CD4-positive, alpha-beta T cell (primary cell): ENCODE measurements at places on chromosomes 4 and X.
A peak's percentile ranks its signal among the peaks of the same experiment; 100 is the strongest.

- no peaks in the 10 kb centered on the region for H3K4me1 ChIP-seq
- H3K27me3 ChIP-seq, result no peaks in the 10 kb centered on the region
- peaks cover 4% of the 10 kb centered on the region for H3K36me3 ChIP-seq
- no peak for DNase-seq
- H3K27ac ChIP-seq, result no peak overlapping the region
Measured at GRCh38 chr4:26611372-26611771, 27.5 kb downstream of the TBC1D19 start.

GRCh38 chr4:153365003-153365402 is 20.5 kb downstream of the MND1 start:
- no peak overlapping the region for H3K27ac ChIP-seq
- no peaks in the 10 kb centered on the region for H3K36me3 ChIP-seq
- no peaks in the 10 kb centered on the region for H3K27me3 ChIP-seq
- H3K4me1 ChIP-seq, result no peaks in the 10 kb centered on the region
- DNase-seq, result peak; percentile 29

DNA sequence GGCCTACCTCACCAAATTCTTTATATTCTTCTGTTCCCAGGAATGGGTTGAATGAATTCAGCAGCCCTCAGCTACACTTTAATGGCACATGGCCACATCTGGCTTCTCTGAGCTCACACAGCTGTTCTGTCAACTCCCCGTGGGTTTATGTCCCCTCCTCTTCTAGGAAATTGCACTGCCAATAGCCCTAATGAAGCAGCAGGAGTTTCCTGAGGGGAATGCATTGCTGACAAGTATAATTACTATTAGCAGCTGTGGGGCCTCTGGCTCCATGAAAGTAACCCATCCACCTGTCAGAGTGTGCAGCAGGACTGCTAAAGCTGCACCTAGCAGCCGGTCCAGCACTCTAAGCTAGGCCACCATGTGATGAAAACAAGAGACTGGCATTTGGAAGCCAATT is 50.3 kb downstream of the FTHL17 start:
- no peak overlapping the region for H3K4me3 ChIP-seq
- DNase-seq, result no peak
- no peaks in the 10 kb centered on the region for H3K27me3 ChIP-seq

DNA sequence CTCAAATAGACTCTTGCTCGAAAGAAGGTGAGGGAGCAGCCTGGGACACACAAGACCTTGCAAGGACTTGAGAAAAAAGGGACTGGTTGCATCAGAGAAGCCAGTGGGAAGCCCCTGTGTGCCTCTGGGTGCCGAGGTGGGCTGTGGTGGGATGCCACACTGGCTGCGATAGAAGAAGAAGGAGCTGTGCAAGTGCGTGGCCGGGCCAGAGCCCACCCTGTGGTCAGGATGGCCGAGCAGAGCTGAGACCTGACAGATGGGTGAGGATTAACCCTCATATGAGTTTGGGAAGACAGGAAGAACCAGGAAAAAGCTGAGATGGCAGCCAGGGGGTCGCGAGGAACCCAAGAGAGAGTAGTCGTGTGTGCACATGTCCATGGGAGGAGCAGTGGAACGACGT is 44.6 kb upstream of the HGFAC start:
- no peak overlapping the region for H3K27ac ChIP-seq
- H3K27me3 ChIP-seq, result no peaks in the 10 kb centered on the region
- no peaks in the 10 kb centered on the region for H3K4me1 ChIP-seq
- H3K36me3 ChIP-seq, result no peaks in the 10 kb centered on the region
- H3K4me3 ChIP-seq, result no peak overlapping the region

DNA sequence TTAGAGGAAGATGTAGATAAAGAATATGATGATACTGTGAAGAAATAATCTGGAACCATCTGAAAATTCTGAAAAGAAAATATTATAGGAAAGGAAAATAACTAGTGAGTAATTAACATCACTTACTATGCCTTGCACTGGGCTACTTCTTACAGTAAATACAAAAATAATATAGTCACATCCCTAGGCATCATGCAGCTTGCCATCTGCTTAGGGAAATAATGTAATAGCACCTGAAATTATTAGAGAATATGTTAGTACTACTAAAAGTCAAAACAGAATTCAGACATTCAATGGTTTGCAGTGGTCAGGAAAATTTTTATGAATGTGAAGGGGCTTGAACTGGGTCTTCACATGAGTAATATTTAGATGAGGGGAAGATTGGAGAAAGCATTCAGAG is 272.2 kb upstream of the EMCN start:
- no peaks in the 10 kb centered on the region for H3K36me3 ChIP-seq
- DNase-seq, result no peak
- no peaks in the 10 kb centered on the region for H3K4me1 ChIP-seq
- H3K27ac ChIP-seq, result no peak overlapping the region
- no peaks in the 10 kb centered on the region for H3K27me3 ChIP-seq
- no peak overlapping the region for H3K4me3 ChIP-seq

DNA sequence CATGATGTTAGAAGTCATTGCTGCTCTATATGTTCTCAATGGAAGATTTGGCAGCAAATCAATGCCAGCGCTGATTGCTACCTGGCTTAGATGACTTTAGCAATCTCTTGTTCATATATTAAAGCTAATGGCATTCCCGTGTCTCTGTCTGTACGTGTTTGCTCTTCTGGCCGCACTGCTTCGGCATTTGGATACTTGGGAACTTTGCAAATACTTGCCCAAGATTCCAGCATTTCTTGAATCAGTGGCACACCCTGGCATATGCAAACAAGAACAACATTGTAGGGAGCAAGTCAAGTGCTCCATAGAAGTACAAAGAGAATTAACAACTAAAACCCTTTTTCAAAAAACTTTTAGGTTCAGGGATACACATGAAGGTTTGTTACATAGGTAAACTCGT is 128.9 kb upstream of the TMEM164 start:
- H3K36me3 ChIP-seq, result no peaks in the 10 kb centered on the region
- no peak overlapping the region for H3K4me3 ChIP-seq

DNA sequence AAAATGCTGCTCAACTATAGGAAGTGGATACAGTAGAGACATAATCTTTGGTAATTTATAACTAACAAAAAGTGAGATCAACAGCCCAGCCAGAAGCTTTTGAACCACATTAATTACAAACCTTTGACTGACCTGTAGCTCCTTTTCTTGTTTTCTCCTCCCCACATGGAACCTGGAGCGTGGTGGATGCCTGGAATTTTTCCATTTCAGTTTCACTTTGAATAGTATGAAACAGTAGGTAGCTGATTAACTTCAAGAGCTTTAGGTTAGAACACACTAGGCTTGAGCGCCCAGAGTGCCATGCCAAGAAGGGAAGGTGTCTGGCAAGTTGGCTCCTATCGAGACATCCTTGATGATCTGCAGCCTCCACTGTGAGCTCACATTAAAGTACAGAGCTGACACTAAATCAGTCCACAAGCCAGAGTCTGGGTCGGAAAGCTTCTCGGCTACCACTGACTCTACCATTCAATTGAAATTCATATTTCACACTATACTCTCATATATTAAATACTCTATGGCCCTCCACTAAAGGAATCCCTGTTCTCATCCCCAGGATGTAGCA is 143.4 kb downstream of the GLRA2 start:
- H3K27me3 ChIP-seq, result no peaks in the 10 kb centered on the region
- no peak overlapping the region for H3K27ac ChIP-seq
- DNase-seq, result no peak
- H3K36me3 ChIP-seq, result no peaks in the 10 kb centered on the region

DNA sequence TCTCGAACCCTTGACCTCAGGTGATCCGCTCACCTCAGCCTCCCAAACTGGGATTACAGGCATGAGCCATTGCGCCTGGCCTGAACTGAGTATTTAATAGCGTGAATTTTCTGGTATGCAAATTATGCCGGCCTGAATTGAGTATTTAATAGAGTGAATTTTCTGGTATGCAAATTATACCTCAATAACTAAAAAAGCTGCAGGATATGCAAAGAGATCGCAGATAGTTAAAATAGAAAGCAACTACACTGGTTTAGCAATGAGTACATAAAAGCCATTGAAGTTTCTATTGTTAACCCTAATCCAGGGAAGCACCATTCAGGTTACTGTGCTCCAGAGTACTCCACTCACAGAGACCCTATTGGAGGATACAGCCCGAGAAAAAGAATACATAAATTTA is 22.8 kb downstream of the FBXW7 start:
- H3K27ac ChIP-seq, result no peak overlapping the region
- no peaks in the 10 kb centered on the region for H3K27me3 ChIP-seq
- peaks cover 12% of the 10 kb centered on the region for H3K4me1 ChIP-seq
- no peak for DNase-seq
- no peak overlapping the region for H3K4me3 ChIP-seq
- peaks cover under 1% of the 10 kb centered on the region for H3K36me3 ChIP-seq

DNA sequence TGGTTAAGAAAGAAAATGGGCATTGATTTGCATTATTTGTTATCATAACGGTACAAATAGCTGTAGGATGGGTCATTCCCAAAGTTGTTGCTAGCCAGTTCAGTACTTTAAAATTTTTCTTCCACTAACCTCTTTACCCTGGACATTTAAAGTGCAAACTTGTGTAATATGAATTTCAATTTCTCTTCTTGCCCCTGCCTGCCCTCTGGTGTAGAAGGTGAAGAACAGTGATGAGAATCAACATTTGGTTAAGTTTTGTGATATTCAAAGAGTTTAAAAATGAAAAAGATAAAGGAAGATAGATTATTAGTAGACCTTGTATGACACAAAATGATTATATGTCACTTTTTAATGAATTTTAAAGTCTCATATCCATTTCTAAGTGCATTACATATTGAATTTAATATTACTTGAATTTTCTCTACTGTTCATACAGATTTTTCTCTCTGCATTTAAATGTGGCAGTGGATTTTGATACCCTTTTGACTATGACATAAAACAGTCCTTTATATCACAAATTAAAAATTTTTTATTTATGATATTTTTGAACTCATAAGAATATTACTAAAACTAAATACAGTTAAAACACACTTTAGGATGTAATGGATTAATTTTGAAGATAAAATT is 337.7 kb downstream of the BMPR1B start:
- no peaks in the 10 kb centered on the region for H3K4me1 ChIP-seq
- H3K36me3 ChIP-seq, result no peaks in the 10 kb centered on the region
- no peaks in the 10 kb centered on the region for H3K27me3 ChIP-seq
- no peak overlapping the region for H3K4me3 ChIP-seq
- no peak for DNase-seq
- no peak overlapping the region for H3K27ac ChIP-seq

DNA sequence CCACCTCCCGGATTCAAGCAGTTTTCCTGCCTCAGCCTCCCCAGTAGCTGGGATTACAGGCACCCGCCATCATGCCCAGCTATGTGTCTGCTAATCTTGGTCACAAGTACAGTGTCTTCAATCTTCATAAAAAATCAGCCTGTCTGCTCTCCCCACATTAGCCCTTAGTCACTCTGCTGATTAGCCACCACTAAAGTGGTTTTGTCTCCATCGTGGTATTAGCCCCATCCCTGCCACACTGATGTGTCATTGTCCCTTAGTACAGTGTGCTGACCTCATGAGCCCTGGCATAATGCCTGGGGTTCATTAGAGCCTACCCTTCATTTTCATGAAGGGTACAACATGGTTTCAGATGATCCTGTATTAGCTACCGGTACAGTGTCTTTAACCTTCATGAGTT is 49.9 kb downstream of the ZNF157 start:
- no peaks in the 10 kb centered on the region for H3K36me3 ChIP-seq
- H3K4me1 ChIP-seq, result no peaks in the 10 kb centered on the region
- no peak overlapping the region for H3K4me3 ChIP-seq

DNA sequence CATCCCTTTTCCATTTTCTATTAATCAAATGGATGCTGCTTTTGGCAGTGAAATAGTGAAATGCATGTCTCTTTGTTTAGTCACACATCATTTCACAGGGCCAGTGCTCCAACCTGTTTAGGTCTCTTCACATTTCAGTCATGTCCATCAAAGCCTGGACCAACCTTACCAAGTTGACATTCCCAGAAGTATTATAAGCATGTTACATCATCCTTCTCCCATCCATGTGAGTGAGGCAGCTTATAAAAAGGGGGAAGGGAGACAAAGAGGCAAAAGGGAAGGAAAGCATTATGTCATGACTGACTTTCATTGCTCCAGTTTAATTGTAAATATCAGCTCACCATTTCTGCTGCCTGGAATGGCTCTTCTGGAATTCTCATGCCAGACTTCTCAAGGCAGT is 94.4 kb downstream of the NWD2 start:
- H3K4me3 ChIP-seq, result no peak overlapping the region
- DNase-seq, result no peak
- no peak overlapping the region for H3K27ac ChIP-seq
- no peaks in the 10 kb centered on the region for H3K36me3 ChIP-seq
- no peaks in the 10 kb centered on the region for H3K4me1 ChIP-seq

DNA sequence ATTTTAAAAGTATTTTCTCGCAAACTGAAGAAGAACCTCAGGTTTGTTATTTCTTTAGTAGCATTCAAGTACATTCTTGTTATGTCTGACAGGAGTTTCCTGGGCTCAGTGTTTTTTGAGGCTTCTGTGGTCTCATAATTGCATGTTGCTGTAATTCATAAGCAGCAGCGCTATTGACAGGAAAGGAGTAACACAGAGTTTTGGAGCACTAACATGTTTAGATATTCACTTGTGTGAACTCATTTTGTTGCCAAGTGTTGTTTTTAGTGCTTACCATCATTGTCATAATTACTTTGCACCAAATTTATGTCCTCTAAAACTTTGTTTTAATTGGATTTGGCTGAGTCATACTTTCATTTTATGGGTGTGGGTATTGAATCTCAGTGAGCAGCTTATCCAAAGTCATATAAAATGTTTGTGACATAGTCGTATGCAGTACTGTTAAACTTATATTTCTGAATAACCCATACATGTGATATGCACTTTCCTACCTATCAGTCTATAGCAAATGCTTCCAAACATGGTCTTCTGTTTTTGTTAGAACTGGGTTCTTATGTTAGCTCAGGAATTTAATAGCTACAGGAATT is 358.7 kb upstream of the CTSO start:
- H3K36me3 ChIP-seq, result no peaks in the 10 kb centered on the region
- H3K27me3 ChIP-seq, result no peaks in the 10 kb centered on the region
- no peaks in the 10 kb centered on the region for H3K4me1 ChIP-seq
- no peak for DNase-seq
- no peak overlapping the region for H3K27ac ChIP-seq
